ENCODE measurements at places on chromosomes 1 and 21.

DNA sequence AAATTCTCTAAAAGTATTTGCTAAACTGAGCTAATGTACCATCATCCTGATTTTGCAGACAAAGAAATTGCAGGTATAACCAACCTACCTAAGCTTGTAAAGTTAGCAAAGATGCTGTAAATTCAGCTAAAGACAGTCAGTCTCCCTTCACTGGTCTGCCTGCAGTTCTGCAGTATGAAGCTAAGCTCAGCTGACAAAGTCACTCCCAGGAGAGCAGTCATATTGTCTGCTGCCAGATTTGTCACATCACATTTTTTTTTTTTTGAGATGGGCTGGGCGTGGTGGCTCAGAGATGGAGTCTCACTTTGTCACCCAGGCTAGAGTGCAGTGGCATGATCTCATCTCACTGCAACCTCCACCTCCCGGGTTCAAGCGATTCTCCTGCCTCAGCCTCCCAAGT lies 8.9 kb upstream of the CMPK1 start:
- DNase-seq: no peak

- DNase-seq: no peak
These were observed 64.5 kb upstream of the PRRC2C start for GRCh38 chr1:171420810-171421209.

- no peak for DNase-seq
These were observed 1.8 kb downstream of the WNT3A start for GRCh38 chr1:228008391-228009115.

DNA sequence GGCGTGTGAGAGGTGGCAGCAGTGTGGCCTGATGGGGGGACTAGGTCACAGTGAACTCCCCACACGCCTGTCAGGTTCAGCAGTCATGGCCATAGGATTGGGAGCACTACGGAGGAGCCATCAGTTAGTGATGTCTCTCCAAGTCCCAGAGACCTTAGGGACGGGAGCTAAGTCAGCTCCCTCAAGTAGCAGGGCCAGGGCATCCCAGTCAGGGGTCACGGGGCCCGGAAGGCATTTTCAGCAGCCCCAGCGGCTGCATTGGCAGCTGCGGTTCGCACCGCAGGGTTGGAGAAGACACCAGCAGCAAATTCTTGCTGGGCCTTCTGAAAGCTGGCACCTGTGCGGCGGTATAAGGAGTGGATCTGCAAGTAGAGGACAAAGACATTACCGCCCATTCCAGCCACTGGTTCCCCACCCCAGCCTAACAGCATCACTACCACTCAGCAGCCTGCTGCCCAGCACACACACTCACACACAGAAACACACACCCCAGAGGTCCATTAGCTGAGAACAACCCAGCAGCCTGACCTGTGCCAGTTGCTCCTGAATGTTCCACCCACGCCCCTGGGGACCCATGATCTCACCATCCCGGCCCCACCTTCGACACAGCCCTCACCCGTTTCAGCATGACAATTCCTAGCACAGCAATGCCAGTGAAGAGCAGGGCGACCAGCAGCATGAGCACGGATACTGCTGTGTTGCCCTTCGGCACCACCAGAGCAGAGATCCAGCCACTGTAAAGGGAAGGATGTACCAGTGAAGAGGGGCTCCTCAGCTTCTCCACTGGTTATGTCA lies 972 bp upstream of the ENTREP3 start:
- no peak for DNase-seq

GRCh38 chr1:3037281-3038040 lies 16.2 kb downstream of the ACTRT2 start:
- no peak for DNase-seq

- no peak for DNase-seq
These were observed 68.8 kb downstream of the JMJD4 start for GRCh38 chr1:227666286-227666685.

GRCh38 chr21:26528882-26529281 lies 44.2 kb downstream of the CYYR1 start:
- DNase-seq: no peak

- DNase-seq: no peak
These were observed 105.9 kb downstream of the KCNK2 start for GRCh38 chr1:215188302-215188950.

DNA sequence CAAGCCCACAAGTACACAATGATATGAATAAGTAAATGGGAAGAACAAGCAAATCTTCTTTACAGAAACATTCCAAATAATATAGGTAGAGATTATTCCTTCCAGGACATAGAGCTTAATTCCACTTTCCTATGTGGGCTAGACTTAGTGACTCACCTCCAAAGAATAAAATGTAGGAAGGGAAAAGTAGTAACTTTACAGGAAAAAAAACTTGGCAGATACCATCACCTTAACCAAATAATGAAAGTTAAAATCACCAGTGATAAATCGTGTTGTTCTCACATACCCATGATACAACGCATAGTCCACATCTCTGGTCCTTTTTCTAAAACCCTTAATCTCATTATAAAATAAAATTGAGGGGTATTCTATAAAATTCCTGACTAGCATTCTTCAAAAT lies 260.8 kb downstream of the SPATA17 start:
- no peak for DNase-seq

DNA sequence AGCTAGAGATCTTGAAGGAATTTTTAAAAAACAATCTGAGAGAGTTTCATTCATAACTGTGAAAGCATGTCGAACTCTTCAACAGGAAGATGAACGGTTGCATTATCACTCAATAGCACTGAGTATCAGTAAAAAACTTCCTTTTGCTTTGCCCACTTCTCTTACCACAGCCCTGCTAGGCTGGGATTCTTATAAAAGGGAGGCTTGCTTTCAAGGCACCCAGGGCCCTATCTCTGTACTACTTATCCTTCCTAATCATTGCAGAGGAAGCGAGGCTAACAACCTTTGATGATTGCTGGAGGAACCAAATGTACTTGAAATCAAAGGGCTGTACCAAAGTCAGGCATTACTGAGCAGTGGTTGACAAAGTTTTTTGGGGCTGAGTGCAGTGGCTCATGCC lies 71.2 kb downstream of the SNRPE start:
- no peak for DNase-seq

DNA sequence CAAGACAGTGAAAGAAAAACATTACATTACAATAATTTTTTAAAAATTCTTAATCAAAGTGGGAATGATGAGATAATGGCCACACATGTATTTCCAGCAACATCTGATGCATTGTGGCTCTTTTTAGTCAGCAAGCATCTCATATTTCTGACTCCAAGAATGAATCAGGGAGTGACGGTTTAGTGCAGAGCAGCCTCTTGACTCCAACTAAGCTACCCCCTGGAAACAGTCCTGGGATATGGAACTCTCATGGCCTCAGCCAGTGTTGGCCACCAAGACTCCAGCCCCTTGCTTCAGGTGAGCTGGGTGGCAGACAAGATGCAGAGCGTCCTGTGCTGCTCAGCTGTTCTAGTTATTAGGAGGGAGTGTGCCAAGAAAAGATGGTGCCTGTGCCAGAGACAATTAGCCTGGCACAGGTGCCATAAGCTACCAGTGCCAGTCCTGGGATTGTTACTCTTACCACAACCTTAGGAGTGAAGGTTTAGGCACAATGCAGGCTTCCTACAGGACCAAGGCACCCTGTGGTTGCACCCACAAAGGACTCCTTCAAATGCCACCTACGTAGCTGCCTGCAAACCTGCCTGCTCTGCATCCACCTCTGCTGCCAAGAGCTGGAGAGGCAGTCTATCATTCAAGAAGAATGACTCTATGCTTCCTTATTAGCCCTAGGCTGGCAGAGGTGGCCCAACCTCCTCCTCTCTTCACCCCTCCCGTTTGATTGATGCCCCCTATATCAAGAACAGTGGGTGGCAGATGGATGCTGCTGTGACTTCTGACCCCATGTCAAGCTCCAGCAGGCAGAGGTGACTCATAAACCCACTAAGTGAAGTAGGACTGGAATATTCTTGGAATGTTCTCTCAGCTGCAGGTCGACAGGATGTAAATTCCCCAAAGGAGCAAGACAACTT lies 6.0 kb upstream of the SEC16B start:
- no peak for DNase-seq

GRCh38 chr1:206930210-206930798 lies 8.6 kb upstream of the FCMR start:
- no peak for DNase-seq

DNA sequence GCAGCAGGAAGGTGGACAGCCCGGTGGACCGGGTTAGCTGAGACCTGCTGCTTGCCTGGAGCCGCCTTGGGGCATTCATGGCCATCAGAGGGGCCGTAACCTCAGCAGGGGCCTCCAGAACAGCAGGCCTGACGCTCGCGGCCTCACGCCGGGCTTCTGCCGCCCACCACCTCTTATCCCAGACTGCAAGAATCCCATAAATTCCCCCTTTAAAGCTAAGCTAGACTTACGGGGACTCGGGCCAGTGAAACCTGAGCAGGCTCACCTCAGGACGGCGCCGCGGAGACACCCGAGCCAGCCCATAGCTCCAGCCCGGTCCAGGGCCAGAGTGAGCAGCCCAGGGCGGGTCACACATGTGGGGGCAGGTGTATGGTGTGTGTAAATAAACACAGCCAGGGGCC lies 132.3 kb downstream of the GLIS1 start:
- DNase-seq: no peak

DNA sequence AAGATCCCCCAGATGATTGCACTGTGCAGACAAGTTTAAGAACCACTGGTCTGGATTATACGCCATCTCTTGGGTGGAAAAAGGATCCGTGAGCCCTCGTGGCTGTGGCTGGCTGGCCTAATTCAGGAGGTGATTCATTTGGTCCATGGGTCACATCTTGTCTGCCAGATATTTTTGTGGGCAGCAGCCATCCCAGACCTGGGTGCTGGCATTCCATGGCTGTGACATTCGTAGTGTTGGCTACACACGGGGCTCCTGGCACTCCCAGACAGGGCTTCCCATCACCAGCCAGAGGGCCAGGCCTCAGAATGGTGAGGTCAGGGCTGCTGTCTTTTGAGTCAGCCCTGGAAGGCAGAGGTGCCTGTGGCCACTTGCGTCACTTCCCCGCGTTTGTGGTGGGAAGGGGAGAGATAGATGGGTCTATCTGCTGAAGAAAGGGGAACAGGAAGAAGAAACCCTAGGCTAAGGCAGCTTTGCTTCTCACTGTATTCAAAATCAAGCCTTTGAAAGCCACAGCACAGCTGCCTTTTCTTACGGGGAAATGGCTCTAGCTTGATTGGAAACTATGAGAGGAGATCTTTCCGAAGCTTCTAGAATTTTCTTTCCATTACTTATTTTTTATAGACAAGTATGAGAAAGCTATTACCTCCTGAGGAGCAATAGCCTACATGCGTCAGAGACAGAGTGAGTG lies 32.4 kb downstream of the EIF2D start:
- no peak for DNase-seq
